Adrenal gland (tissue), 19 donors: ENCODE measurements at places on chromosomes 16 and 17.

GRCh38 chr16:68230176-68230571 lies 5.8 kb downstream of the ESRP2 start:
- H3K4me1 ChIP-seq, result peaks cover 9% of the 10 kb centered on the region
- H3K4me3 ChIP-seq, result no peak overlapping the region
- no peaks in the 10 kb centered on the region for H3K36me3 ChIP-seq
- no peak overlapping the region for H3K27ac ChIP-seq

- DNase-seq, result no peak
- no peaks in the 10 kb centered on the region for H3K4me1 ChIP-seq
- H3K27me3 ChIP-seq, result peaks cover 18% of the 10 kb centered on the region
- H3K4me3 ChIP-seq, result no peak overlapping the region
- no peaks in the 10 kb centered on the region for H3K36me3 ChIP-seq
These were observed 25.7 kb downstream of the C17orf100 start for GRCh38 chr17:6677158-6677831.

DNA sequence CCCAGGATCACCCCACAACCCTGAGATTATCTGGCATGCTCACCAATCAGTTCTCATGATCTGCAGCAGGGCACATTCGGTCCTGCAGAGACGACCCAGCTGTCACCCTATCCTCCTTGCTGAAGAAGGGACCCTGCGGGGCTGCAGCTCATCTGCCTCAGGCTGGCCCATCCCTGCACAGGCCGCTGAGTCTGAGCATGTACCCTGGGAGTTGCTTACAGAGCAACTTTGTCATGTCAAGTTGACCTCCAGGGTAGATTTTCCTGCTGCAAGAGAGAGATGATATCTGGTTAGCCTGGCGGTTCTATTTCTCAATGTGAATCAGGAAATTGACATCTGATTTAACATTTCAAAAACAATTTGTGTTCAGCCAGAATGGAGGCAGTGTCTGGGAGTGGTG lies 36.0 kb upstream of the ADCY9 start:
- no peak overlapping the region for H3K4me3 ChIP-seq
- no peaks in the 10 kb centered on the region for H3K4me1 ChIP-seq
- no peaks in the 10 kb centered on the region for H3K27me3 ChIP-seq
- no peak for DNase-seq
- no peak overlapping the region for H3K27ac ChIP-seq
- no peaks in the 10 kb centered on the region for H3K36me3 ChIP-seq

DNA sequence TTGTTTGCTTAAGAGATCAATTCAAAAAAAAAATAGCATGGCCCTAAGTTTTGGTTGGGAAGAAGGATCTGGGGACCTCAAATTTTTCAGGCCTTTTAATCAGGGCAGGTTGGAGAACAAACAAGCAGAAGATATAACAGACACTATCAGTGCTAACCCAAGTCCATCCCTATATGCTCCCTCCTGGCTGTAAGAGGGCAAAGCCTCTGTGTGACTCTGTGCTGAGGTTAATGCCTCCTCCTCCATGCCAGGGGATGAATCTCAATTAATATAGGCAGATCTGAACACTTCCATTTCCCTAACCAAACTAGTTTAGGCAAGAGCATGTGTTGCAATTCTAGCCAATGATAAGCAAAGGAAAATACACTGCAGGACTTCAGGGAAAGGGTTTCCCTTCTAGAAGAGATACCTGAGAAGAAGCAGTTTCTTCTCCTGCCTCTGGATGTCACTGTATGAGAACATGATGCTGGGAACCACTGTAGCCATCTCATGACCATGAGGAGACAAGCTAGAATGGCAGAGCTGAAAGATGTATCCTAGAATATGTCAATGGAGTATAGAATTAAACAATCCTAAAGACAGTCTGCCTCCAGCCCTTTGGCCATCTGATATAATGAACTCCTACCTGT lies 76.0 kb downstream of the CHD9NB start:
- no peak overlapping the region for H3K27ac ChIP-seq
- no peaks in the 10 kb centered on the region for H3K4me1 ChIP-seq
- no peaks in the 10 kb centered on the region for H3K36me3 ChIP-seq
- DNase-seq, result no peak
- no peaks in the 10 kb centered on the region for H3K27me3 ChIP-seq
